ENCODE measurements at places on chromosomes 2 and 18. TPM values are rescaled to one million over a fixed set of nuclear protein-coding genes. Genes with fewer than 3 reads are reported as not detected.

Gene CFAP65
- total RNA-seq: not detected

Gene KDSR
- 42.0 TPM for total RNA-seq

Gene CASP8
- total RNA-seq: 29.2 TPM

Gene PLA2R1
- total RNA-seq: 24.3 TPM

Gene DES
- total RNA-seq: 883 TPM

GRCh38 chr2:172745636-172746035 lies 10.0 kb downstream of the RAPGEF4 start:
- DNase-seq: no peak

- DNase-seq: no peak
Measured at GRCh38 chr2:124039762-124040291, 14.7 kb downstream of the CNTNAP5 start.

GRCh38 chr18:7626922-7627440 lies 59.9 kb downstream of the PTPRM start:
- DNase-seq: no peak

DNA sequence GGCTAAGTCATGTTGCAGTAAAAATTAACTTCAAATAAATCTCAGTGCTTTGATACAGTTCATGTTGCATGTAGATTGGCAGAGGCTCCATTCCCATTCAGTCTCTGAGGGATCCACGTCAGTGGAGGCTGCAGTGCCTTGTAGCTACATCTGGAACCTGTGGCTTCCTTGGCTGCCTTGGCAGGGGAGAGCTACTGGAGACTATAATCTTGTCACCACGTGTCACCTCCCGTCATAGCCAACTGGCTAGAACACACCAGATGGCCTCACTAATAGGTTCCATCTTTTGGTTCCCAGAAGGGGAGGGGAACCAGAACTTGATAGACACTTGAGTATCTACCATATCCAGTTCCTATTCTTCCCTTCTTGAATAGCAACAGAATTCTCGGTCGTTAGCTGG lies 28.4 kb downstream of the E2F6 start:
- DNase-seq: no peak

DNA sequence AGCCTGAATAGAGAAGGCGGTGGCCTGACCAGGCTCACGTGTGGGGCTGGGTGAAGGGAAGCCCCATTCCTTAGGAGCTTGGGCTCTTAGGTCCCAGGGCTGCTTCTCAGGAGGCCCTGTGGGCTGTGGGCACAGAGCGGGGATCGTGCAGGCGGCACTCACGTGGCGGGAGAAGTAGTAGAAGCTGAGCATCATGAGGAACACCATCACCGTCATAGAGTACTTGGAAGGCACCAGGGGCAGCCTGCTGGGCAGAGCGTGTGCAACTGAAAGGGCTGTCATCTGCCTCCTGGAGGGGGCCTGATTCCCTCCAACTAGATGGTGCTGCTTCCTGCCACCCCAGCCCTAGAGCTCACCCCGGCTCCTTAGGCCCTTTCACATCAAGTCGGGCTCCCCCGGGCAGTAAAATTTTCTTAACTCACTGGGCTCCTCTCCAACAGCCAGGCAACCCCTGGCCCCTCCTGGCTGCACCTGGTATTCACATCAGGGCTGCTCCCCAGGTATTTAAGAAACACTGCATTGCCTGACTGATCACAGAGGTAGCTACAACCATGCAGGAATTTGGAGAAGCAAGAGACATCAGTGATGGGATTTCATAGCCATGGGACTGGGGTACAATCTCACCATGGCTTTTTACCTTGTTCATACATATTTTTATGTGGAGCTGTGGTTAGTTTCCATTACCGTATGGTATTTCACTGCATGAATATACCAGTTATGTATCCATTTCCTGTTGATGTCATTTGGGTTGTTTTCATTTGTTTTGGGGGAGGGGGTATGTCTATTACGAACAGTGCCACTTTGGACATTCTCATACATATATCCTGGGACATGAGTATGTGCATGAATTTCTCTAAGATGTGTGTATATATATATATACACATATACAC lies 32.9 kb downstream of the CENPO start:
- peak; percentile 85 for DNase-seq

DNA sequence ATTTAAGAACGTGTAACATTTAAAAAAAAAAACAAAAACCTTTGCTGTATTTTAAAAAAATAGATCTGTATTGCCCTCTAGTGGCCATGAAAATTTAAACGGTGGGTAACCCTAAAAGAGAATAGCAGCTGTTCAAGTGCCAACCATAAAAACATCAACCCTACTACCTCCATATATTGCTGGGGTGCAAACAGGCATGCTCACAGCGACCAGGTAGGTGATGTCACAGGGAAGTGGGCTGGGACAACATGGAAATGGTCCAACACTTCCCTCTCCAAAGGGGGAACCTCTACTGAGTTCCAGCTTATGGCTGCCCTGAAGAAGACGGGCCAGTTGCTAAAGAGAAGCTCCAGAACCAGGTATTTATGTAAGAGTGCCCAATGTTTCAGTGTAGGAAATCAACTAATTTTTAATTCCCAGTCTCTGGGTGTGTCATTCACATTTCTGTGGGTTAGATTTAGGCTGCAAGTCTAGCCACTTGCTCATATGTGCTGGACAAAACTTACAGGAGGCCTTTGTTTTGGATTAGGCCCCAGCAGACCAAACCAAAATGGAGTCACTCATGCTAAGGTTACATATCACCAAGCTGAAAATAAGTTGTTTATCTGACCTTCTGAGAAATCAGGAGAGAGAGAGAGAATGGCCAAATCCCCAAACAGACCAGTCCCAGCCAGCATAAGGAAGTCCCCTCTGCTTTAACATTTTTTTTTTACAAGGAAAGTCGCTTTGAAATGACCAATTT lies 54.5 kb downstream of the SKA1 start:
- DNase-seq: no peak

DNA sequence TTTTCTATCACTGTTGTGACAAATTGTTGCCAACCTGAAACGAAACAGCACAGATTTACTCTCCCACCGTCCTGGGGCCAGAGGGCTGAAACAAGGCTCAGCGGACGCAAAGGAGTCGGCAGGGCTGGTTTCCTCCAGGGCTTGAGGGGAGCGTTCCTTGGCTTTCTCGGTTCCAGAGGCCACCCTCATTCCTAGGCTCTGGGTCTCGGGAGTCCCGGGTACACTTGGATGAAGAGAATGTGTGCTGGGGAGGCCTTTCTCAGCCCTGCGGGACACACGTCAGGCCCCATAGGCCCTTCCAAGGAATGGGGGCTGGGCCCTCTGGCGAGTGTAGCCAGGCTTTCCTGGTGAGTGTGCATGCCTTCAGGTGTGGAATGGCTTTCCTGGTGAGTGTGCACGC lies 287.3 kb upstream of the HS6ST1 start:
- DNase-seq: no peak

GRCh38 chr2:152465541-152465940 lies 130.6 kb downstream of the FMNL2 start:
- DNase-seq: no peak

DNA sequence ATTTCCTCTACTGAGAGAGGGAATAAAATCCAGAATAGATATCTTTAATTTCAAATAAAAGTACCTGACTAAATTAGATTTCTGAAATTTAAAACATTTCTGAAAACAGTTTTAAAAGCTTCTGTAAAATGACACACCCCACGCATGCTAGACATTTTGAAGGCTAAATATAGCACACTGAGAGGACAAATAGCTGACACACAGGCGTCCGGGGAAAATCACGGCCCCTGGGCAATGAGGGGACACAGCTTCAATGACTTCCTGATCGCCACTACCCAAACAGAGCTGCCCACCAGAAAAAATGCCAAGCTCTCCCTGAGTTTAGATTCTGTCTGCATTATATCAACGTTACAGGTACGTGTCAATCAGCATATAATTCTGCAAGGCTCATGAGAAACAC lies 10.9 kb downstream of the TBC1D8 start:
- DNase-seq: no peak

DNA sequence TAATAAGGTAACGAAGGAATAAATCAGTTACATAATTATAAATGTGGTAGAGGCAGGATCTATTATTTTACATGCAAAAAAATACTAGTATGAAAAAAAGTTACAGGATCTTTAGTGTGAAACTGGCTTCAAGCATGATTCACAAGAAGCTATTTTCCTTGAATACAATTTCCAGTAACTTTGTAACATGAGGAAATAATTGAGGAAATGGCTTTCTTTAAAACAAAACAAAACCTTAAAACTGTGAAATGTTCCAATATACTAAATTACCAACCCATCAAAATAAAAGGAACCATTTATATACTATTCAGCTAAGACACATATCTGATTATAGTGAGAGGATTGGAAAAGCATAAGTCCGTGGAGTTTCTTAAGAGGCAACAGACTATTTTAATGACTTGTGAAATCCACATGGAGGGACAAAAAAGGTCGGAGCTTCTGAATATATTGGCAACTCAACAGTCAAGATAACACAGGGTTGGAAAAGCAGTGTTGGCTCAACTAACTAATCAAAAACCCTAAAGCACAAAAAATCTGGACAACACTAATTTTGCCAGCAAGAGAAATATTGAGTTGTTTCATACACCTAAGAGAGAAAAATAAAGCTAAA lies 10.6 kb downstream of the IRS1 start:
- DNase-seq: no peak

GRCh38 chr2:128008074-128008672 lies 19.7 kb downstream of the SAP130 start:
- DNase-seq: no peak

- no peak for DNase-seq
Measured at GRCh38 chr2:113324684-113325160, 46.0 kb upstream of the PAX8 start.

DNA sequence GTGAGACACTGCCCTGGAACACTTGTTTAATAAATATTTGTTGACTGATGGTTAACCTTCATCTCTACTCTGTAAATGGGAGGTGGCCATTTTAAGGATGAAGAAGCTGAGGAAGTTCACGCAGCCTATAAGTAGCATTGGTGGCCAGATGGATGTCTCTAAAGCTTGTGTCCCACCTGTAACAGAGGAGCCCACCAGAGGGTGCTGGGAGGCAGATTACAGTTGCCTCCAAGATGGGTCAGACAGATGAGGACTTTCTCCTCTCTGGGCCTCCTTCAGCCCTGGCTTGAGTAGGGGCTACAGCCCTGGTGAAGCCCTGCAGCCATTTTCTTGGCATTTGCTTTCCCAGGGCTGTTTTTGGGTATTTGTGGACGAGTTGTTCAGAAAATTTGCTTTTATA lies 45.0 kb upstream of the MCFD2 start:
- no peak for DNase-seq

Measured in vagina (tissue), 2 donors.